Foreskin keratinocyte (primary cell): ENCODE measurements at places on chromosomes 1 and 21.

GRCh38 chr21:35340273-35340672, 291.2 kb upstream of the RUNX1 start:
- no peak for DNase-seq

DNA sequence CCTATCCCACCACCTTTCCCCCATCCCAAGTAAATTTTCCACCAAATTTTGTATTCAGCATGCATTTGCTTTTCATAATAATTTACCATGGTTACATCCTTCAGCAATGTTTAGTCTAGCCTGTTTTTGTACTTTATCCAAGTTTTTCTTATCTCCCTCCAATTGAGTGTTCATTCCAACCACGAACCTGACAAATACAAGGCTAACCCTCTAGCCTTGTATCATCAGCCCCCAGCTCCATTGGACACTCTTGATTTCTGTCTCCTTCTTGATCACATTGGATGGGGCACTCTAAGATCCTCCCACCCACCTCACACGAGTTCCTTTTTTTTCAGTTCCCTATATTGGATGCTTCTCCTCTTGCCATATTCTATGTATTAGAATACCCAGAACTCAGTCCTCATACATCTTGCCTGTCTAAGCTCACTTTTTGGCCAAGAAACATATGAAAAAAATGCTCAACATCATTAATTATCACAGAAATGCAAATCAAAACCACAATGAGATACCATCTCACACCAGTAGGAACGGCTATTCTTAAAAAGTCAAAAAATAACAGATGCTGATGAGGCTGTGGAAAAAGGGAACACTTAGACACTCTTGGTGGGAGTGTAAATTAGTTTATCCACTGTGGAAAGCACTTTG, 40.5 kb upstream of the SLC35F3 start:
- no peak for DNase-seq

DNA sequence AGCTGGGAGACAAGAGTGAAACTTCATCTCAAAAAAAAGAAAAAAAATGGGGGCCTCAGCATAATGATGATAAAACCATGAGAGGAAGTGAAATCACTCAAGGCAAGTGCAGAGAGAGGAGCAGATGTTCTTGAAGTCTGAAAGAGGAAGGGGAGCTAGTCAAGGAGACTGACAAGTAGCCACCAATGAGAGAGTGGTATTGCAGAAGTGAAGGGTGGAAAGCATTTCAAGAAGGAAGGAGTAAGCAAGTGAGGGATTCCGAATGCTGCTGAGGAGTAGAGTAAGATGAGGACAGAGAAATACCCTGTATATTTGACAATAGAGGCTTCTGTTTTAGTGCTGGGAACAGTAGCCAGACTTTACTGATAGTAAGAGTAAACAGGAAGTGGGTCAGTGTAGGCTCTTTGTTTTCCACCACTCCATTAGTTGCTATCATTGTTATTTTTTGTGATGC, 2.9 kb downstream of the TATDN3 start:
- no peak for DNase-seq

DNA sequence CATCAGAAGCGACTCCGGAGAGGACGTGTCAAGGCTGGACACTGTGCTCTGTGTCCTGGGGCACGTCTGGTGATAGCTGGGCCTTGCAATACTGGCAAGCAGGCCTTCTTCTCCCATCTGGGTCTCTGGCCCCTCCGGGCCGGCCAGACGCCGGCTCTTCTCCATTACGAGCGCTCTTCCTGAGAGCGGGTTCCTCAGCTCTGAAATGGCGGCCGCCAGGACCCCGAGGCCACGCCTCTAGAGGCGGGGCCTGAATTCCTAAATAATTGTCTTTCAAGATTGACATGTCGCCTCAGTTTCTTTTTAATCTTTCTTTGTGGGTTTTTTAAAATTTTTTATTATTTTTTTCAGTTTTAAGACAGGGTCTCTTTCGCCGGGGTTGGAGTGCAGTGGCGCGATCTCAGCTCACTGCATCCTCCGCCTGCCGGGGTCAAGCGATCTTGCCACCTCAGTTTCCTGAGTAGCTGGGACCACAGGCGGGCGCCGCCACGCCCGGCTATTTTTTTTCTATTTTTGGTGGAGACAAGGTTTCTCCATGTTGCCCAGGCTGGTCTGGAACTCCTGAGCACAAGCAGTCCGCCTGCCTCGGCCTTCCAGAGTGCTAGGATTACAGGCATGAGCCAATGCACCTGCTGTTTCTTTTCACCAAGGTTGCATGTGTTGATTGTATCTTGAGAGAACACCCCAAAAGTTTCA, 9.2 kb downstream of the RNF2 start:
- DNase-seq: no peak

- DNase-seq: no peak
Measured at GRCh38 chr1:174352117-174352516, 95.6 kb upstream of the GPR52 start.
